ENCODE measurements at places on chromosomes 5 and 9. TPM values are rescaled to one million over a fixed set of nuclear protein-coding genes. Genes with fewer than 3 reads are reported as not detected.

Gene ROR2
- total RNA-seq, result 18.6 TPM

- H3K4me1 ChIP-seq, result peaks cover 46% of the 10 kb centered on the region
- DNase-seq, result no peak
- no peaks in the 10 kb centered on the region for H3K27me3 ChIP-seq
- H3K27ac ChIP-seq, result peak within 1 kb of the TSS; percentile 97
- H3K36me3 ChIP-seq, result no peaks in the 10 kb centered on the region
These were observed at the start of gene TNFAIP8 for GRCh38 chr5:119355685-119356611. Gene TNFAIP8 (plus strand): TSS chr5:119356019. CDS start chr5:119356091, 72 bp downstream.

GRCh38 chr9:121292051-121292450, 24.1 kb downstream of the GSN start:
- H3K27ac ChIP-seq, result no peak overlapping the region
- DNase-seq, result no peak

DNA sequence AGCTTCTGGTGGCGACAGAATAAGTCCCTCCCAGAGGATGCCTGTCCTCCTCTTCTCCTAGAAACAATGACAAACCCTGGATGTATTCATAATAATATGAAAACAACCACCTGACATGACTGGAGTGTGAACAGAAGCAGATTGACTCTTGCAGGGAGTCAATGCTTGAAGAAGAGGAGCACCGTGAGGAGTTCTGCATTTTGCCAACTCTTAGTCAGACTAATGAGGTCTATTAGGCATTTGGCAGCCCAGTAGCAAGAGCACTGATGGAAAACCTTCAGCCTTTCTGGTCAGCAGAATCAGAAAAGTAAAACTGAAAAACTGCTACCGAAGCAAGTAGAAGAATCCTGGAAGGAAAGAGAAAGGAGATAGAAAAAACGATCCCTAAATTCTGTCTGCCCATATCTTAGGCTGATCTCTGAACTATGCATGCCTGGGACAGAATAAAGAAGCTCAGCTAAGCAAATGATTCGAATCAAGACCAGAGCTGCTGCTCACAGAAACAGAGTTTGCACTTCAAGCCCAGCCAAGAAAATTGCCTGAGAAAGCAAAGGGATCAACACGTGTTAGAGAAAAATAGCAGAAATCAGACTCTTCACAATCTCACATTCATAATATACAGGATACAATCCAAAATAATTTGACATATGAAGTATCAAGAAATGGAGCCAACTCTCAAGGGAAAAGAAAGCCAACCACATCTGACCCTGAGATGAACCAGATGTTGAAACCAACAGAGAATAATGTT, 69.5 kb upstream of the OSMR start:
- no peak for DNase-seq
- no peaks in the 10 kb centered on the region for H3K36me3 ChIP-seq
- peaks cover 6% of the 10 kb centered on the region for H3K4me1 ChIP-seq
- no peak overlapping the region for H3K4me3 ChIP-seq

DNA sequence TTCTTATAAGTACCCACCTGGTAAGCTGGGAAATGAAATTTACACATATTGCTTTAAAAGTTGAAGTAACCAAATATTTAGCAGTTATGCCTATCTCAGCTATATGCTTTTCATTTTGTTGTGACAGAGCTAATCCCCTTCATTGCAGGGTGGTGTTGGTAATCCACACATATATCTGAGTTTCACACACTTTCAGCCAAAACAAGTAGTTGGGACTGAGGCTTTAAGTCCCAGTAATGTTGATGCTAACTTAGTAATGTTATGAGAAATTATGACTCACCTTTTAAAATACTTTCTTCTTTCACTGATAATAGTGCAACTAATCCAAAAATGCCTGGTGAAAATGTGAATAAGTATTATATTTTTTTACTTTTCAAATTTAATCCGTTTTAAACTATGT, 19.2 kb upstream of the RICTOR start:
- no peak overlapping the region for H3K27ac ChIP-seq
- no peaks in the 10 kb centered on the region for H3K27me3 ChIP-seq
- no peak for DNase-seq
- H3K36me3 ChIP-seq, result peaks cover 3% of the 10 kb centered on the region
- H3K4me1 ChIP-seq, result peaks cover 19% of the 10 kb centered on the region
- H3K4me3 ChIP-seq, result no peak overlapping the region

DNA sequence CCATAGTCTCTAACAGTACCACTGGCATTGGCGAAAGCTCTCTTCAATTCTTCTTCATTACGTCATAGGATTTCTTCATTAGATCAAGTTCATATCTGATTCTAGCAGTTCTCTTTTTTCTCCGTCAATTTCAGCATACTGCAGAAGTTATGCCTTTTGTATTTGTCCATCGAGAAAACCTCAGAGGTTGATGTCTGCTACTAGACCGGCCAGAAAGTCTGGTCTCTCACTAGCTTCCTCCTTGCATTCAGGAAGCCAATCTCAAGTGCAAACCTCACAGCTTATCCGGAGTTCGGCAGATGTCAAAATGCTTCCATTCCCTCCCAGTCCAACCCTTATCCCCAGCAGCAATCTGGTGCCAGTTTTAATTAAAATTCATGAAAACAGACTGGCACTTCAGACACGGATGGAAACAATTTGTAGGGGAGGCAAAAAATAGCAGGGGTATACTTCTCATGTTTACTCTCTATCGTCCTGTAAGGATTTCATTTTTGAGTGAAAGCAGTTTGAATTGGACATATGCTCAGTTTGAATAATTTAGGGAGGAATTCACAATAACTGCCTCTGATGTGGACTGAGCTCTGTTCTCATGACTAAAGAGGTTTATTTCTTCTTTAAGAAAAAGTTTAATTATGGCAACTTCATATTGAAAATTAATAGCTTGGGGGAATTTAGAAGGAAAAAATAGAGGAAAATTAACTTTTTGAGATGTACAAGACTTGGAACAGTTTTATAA, 56.4 kb upstream of the TMC1 start:
- no peaks in the 10 kb centered on the region for H3K27me3 ChIP-seq
- no peak for DNase-seq

DNA sequence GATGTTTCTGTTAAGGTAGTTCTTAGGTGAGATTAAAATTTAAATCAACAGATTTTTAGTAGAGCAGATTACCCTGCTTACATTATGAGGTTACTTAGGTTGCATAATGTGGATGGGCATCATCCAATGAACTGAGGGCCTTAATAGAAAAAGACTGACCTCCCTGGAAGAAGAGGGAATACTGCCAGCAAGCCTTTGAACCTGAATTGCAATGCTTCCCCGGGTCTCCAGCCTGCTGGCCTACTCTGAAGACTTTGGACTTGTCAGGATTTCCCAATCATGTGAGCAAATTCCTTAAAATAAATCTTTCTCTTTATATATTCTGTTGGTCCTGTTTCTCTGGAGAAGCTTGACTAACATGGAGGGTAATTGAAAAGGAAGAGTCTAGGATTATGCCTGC, 542.1 kb upstream of the ARRDC3 start:
- no peak overlapping the region for H3K27ac ChIP-seq
- H3K4me1 ChIP-seq, result peaks cover 12% of the 10 kb centered on the region
- no peak overlapping the region for H3K4me3 ChIP-seq
- H3K36me3 ChIP-seq, result no peaks in the 10 kb centered on the region
- DNase-seq, result no peak
- no peaks in the 10 kb centered on the region for H3K27me3 ChIP-seq

- H3K4me1 ChIP-seq, result peaks cover 80% of the 10 kb centered on the region
- H3K4me3 ChIP-seq, result peak overlapping the region; percentile 78
- peak overlapping the region; percentile 93 for H3K27ac ChIP-seq
- DNase-seq, result no peak
These were observed 829 bp downstream of the ANXA1 start for GRCh38 chr9:73152543-73152844.

DNA sequence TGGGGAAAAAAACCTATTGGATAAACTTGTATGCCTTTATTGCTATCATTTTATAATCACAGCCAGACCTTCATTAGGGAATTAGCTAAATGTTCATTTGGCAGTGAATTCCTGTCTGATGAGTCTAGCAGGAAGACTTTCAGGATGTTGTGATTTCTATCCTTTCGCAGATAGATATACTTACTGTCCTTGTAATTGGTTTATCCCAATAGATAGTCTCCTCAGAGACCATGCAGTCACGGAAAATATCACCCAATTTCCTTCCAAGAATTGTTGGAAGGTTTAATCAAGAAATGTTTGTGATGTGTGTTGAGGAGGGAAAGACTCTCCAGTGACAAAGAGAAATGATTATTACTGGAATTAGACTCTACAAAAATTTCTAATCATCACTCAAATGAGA, 1937.9 kb upstream of the WWC1 start:
- H3K36me3 ChIP-seq, result no peaks in the 10 kb centered on the region
- no peak overlapping the region for H3K27ac ChIP-seq
- no peak overlapping the region for H3K4me3 ChIP-seq
- H3K4me1 ChIP-seq, result peaks cover 8% of the 10 kb centered on the region
- no peak for DNase-seq
- no peaks in the 10 kb centered on the region for H3K27me3 ChIP-seq

DNA sequence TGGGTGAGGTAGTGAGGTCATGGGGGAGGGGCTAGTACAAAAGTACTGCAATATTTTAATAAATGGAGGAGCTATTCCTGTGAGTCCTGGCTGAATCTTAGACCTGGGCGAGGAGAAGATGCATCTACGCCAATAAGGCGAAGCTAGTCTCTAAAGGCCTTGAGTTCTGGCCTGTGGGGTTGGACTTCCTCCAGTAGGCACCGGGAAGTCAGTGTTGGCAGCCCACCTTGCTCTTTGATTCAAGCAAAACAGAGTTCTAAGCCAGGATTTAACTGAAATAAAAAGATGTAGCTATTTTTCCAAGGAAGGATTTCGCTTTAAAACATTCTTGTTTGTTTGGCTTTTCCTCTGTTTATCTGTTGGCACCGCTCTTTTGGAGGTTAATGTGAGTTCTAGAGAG, 244.6 kb downstream of the KIF4B start:
- H3K36me3 ChIP-seq, result no peaks in the 10 kb centered on the region
- H3K27me3 ChIP-seq, result no peaks in the 10 kb centered on the region
- no peak for DNase-seq
- H3K4me1 ChIP-seq, result no peaks in the 10 kb centered on the region
- no peak overlapping the region for H3K27ac ChIP-seq
- H3K4me3 ChIP-seq, result no peak overlapping the region

Gene TRMT10B
- 5.7 TPM for total RNA-seq

Gene FOXD4L4
- total RNA-seq, result not detected

DNA sequence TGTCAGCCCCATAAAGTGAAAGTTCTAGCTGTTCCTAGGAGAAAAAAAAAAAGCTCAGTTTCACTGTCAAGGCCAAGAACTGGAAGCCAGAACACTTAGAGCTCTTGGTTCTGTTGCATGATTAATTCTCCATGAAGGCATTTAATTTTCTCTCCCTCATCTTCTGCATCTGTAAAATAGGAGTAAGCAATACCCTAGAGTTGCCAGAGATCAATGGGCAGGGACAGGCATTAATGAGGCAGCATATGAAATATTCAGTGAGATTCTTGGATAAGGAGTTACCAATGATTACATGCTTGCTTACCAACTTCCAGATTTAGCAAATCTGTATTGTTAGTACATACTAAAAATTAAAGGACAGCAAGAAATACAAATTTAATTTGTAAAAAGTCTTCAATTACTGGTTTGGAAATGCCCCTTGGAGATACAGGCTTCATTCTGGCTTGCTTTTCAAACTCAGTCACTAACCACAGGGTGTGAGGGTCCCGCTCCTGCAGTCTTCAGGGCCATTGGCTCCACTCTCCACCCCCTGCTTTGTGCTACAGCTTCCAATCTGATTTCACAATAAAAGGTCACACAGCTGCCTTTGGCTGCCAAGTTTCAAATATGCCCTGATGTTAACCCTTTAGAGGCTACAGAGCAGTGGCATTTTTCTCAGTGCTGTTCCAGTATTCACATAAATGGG, 624.6 kb downstream of the BNC2 start:
- DNase-seq, result no peak
- H3K27me3 ChIP-seq, result no peaks in the 10 kb centered on the region
- no peak overlapping the region for H3K4me3 ChIP-seq
- H3K36me3 ChIP-seq, result no peaks in the 10 kb centered on the region

GRCh38 chr5:38799556-38800377, 46.0 kb upstream of the OSMR start:
- no peak overlapping the region for H3K4me3 ChIP-seq
- no peak for DNase-seq
- peaks cover 1% of the 10 kb centered on the region for H3K27me3 ChIP-seq
- H3K27ac ChIP-seq, result no peak overlapping the region
- no peaks in the 10 kb centered on the region for H3K4me1 ChIP-seq

DNA sequence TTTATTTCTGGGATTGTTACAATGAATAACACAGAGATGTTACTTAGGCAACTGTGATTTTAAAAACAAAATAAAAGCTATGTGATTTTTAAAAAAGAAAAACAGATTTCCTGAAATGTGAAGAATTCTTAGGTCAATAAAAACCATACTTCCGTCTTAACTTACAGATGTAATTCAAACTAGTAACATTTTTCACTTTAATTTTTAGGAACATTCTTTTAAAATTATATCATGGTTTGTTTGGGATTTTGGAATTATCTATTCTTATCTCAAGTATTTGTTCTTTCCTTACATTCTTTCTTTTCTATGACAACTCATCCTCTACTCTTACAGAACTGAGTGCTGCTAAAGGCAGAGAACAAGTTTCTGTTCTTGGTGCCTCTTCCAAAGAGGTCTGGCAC, 159.5 kb downstream of the RAPGEF6 start:
- H3K27me3 ChIP-seq, result no peaks in the 10 kb centered on the region
- peak overlapping the region; percentile 23 for H3K4me3 ChIP-seq
- H3K27ac ChIP-seq, result peak overlapping the region; percentile 92
- H3K36me3 ChIP-seq, result peaks cover 5% of the 10 kb centered on the region
- H3K4me1 ChIP-seq, result peaks cover 24% of the 10 kb centered on the region

Gene TEX48
- not detected for total RNA-seq

GRCh38 chr9:109506097-109506712, 8.1 kb upstream of the PTPN3 start:
- no peak overlapping the region for H3K4me3 ChIP-seq
- H3K36me3 ChIP-seq, result no peaks in the 10 kb centered on the region
- H3K27ac ChIP-seq, result no peak overlapping the region
- peaks cover 9% of the 10 kb centered on the region for H3K27me3 ChIP-seq
- DNase-seq, result no peak
- peaks cover 18% of the 10 kb centered on the region for H3K4me1 ChIP-seq

DNA sequence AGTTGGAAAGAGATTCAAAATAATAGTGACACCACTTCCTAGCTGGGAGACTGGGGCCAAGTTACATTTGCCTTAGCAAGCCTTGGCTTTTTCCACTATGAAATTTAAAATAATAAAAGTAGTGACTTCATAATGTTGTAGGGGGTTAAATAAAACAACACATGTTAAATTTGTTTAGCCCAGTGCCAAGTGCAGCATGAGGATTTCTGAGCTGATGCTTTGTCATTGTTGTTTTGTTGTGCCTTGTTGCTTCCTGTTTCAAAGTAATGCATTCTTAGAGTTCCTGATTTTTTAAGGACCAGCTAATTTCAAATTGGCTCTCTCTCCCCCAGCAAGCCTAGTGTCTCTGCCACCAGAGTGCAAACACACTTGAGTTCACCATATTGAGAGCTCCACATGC, 270.7 kb upstream of the PAPPA start:
- DNase-seq, result no peak

Gene PCDHGA3
- total RNA-seq, result 0.51 TPM

DNA sequence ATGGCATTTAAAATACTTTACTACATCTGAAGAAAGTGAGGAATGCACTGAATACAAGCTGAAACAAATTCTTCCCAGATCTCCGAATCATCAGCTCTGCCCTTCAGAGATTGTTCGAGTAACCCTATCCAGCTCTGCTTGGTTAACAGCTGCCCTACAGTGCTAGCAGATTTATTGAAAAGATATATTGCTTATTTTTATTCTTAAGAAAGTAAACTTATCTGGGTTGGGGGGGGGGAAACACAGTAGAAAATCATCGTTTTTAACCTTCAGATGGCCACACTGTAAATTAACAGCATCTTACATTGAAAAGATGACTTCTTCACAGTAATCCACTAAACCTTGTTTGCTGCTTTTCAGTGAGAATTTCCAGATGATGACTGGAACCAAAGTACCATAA, 210.8 kb downstream of the NFIB start:
- H3K36me3 ChIP-seq, result peaks cover 6% of the 10 kb centered on the region
- no peaks in the 10 kb centered on the region for H3K27me3 ChIP-seq
- peaks cover 19% of the 10 kb centered on the region for H3K4me1 ChIP-seq
- no peak for DNase-seq

Data from chondrocyte (in vitro differentiated cells).